Activated CD4-positive, alpha-beta T cell treated with anti-CD3 and anti-CD28 coated beads, Interleukin-2, Interleukin-4, amounts not matched to agents 100 ng/mL and 50 ng/mL, durations not matched to agents 16 hours and 8 hours (primary cell): ENCODE measurements at places on chromosomes 13 and 19.

DNA sequence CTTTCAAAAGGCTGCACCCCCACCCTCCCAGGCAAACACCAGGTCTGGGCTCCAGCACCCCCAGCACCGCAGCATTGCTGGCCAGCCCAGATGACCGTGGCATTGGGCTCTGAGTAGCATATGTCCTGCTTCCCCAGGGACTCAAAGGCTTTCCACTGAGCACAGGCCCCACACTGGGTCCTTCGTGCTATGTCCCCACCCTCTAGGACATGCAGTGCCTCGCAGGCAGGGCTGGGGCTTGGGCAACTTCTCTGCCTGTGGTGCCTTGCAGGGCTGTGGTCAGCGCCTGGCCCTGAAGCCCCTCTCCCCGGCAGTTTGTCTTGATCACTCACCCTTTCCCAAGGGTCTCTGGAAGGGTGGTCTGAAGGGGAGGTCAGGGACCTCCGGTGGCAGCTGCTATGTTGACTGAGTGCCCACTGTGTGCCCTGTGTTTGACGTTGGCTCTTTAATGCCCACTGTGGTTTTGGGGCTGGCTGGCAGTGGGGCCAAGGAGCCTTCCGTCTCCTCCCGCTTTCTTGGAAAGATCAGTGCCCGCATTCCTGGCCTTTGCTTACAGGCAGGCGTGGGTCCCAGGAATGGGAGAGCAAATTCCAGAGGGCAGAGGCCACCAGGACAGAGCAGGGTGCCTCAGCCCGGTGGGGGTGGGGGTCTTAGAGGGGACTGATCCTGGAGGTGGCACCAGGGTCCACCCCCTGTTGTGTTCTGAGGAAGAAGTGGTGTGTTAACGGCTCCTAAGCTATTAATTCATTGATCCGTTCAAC is 20.3 kb upstream of the CRTC1 start:
- DNase-seq: no peak

GRCh38 chr19:1407528-1408299 is at the start of gene DAZAP1:
DAZAP1 (plus strand) TSS chr19:1407586; CDS start chr19:1407774, 188 bp downstream.
- DNase-seq: no peak

GRCh38 chr13:74132152-74132775 is 1.9 kb downstream of the KLF12 start:
- DNase-seq: peak; percentile 52

DNA sequence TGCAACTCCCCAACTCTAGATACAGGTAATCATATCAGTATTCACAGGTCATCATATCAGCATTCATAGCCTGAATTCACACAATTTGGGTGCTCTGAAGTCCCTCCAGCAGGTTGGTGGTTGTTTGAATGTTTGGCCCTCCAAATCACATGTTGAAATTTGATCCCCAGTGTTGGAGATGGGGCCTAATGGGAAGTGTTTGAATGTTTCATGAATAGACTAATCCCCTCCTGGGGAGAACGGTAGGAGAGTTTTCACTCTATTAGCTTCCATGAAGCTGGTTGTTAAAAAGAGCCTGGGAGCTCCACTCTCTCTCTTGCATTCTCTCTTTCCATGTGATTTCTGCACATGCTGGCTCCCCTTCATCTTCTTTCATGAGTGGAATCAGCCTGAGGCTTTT is 288.6 kb upstream of the PCDH9 start:
- DNase-seq: no peak

DNA sequence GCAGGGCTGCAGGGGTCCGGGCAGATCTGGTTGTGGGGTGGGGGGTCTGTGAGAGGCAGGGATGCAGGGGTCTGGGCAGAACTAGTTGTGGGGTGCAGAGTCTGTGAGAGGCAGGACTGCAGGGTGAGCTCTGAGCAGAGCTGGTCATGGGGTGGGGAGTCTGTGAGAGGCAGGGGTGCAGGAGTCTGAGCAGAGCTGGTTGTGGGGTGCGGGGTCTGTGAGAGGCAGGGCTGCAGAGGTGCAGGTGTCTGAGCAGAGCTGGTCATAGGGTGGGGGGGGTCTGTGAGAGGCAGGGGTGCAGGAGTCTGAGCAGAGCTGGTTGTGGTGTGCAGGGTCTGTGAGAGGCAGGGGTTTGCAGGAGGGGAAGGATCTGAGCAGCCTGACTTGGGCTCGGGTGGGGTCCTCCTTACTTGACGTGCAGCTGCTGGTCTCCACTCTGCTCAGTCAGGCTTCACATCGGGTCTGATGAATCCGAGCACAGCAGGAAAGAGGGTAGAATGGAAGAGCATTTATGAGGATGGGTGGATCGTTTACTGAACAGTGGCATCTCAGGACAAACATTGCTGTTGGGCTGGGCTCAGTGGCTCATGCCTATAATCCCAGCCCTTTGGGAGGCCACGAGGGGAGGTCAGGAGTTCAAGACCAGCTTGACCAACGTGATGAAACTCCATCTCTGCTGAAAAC is 31.2 kb downstream of the IGFL2 start:
- no peak for DNase-seq

DNA sequence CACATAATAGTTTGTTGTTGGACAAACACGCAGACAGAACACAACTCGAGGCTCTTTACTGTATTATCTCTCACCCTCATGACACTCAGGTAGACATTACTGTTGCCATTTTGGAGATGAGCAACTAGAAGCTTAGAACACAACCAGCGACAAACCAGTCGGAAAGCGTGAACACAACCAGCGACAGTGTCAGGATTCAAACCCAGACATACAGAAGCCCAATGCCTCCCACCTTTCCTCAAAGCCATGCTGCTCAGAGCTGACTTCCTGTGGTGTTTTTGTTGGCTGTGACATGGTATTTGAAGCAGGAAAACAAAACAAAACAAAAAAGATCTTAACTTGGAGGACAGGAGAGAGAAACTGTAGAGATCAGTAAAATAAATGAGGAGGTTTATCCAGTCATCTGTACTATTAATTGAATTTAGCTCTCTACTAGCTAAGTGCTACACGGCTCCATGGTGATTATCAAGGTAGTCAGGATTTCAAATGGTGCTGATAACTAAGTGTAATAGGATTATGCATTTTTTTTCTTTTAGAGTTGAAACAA is 92.1 kb downstream of the STARD13 start:
- DNase-seq: no peak

- DNase-seq: no peak
Measured at GRCh38 chr13:111789011-111789410, 277.9 kb upstream of the SOX1 start.

GRCh38 chr13:40333226-40333625 is 333.2 kb downstream of the FOXO1 start:
- DNase-seq: no peak

DNA sequence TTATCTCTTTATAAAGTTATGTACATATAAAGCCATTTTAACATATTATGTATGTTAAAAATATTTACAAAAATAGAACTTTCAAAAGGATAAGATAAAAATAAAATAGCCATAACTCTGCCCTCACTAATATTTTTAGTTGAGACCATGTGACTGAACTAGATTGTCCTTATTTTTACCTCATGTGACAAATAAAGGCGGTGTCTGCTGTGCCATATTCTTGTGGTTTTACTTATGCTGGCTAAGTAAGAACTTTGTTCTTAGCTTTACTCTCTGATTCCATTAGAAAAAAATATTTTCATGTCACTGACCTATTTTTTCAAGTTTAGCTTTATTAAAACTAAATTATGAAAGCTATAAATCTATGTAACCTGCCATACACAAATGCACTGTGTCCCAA is 135.6 kb upstream of the TSC22D1 start:
- no peak for DNase-seq

- DNase-seq: no peak
Measured at GRCh38 chr13:79295906-79296706, 109.9 kb downstream of the RBM26 start.

GRCh38 chr13:40233731-40234195 is 432.7 kb downstream of the FOXO1 start:
- no peak for DNase-seq

GRCh38 chr13:110664673-110665072 is 41.2 kb downstream of the CARS2 start:
- DNase-seq: no peak

GRCh38 chr13:27226991-27227390 is 24.4 kb upstream of the RPL21 start:
- no peak for DNase-seq

- DNase-seq: no peak
Measured at GRCh38 chr13:95234242-95234641, 67.0 kb downstream of the ABCC4 start.

- DNase-seq: no peak
Measured at GRCh38 chr13:107097916-107098315, 530.0 kb upstream of the ARGLU1 start.

GRCh38 chr19:53365899-53366493 is 491 bp downstream of the ZNF525 start:
- peak; percentile 9 for DNase-seq

GRCh38 chr19:3459089-3459881 is 21.0 kb downstream of the SMIM24 start:
- DNase-seq: no peak

GRCh38 chr19:1394252-1395193 is 6.8 kb downstream of the GAMT start:
- no peak for DNase-seq

GRCh38 chr13:79833991-79834390 is 353.0 kb downstream of the NDFIP2 start:
- DNase-seq: no peak

GRCh38 chr13:35988648-35989081 is 142.5 kb downstream of the DCLK1 start:
- DNase-seq: no peak

GRCh38 chr13:47100214-47100853 is 203.5 kb upstream of the HTR2A start:
- DNase-seq: no peak

DNA sequence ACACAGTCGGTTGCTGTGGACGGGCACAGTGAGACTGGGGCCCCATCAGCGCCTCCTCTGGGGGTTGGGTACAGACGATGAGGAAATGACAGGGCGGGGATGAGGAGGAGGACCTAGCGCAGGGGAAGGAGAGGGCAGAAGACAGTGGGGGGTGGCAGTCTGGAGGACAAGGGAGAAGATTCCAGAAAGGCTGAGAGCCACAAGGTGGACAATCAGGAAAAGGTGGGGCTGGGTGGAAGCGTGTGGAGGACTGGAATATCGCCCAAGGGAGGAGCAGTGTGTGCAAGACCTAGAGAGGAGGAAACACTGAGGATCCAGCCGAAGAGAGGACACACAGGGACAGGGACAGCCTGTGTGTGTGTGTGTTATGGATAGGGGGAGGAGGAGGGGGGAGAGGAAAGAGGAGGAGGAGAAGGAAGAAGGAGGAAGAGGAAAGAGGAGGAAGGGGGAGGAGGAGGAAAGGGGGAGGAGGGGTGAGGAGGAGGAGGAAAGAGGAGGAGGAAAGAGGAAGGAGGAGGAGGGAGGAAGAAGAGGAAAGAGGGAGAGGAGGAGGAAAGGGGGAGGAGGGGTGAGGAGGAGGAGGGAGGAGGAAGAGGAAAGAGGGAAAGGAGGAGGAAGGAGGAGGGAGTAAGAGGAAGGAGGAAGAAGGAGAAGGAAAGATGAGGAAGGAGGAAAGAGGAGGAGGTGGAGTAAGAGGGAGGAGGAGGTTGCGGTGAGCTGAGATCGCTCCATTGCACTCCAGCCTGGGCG is 15.8 kb upstream of the GARIN5A start:
- no peak for DNase-seq

DNA sequence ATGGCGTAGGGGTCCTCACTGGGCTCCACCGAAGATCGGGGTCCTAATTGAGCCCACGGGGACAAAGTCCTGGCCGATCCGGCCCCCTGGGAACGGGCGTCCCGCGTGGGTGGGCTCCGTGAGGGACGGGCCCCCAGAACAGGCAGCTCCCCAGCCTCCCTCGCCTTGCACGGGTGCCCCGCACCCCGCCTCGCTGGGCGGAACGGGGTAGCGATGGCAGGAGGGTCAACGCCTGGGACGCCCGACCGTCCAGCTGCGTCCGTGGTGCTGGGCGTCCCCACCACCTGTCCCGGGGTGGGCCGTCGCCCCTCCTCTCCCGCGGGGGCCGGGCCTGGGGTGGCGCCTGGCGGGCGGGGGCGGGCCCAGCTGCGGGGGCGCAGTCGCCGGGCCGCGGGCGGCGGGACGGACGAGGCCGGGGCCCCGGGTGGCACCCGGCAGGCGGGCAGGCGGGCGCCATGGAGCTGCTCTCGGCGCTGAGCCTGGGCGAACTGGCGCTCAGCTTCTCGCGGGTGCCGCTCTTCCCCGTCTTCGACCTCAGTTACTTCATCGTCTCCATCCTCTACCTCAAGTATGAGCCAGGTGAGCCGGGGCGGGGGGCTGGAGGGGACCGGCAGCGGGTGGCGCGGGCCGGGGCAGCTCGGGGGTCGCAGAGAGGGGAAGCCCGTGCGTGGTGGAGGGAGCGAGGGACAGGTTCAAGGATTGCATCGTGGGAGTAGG is at the start of gene TMEM38A:
TMEM38A (plus strand) TSS at position 377 of the 717 bp plus-strand sequence; CDS start at position 456, 79 bp downstream.
- peak; percentile 6 for DNase-seq

GRCh38 chr13:113808058-113808834 is 49.2 kb downstream of the TMEM255B start:
- no peak for DNase-seq

- no peak for DNase-seq
Measured at GRCh38 chr13:87124785-87125074, 546.4 kb upstream of the SLITRK5 start.

GRCh38 chr13:90696254-90696653 is 651.2 kb upstream of the MIR17HG start:
- DNase-seq: no peak

DNA sequence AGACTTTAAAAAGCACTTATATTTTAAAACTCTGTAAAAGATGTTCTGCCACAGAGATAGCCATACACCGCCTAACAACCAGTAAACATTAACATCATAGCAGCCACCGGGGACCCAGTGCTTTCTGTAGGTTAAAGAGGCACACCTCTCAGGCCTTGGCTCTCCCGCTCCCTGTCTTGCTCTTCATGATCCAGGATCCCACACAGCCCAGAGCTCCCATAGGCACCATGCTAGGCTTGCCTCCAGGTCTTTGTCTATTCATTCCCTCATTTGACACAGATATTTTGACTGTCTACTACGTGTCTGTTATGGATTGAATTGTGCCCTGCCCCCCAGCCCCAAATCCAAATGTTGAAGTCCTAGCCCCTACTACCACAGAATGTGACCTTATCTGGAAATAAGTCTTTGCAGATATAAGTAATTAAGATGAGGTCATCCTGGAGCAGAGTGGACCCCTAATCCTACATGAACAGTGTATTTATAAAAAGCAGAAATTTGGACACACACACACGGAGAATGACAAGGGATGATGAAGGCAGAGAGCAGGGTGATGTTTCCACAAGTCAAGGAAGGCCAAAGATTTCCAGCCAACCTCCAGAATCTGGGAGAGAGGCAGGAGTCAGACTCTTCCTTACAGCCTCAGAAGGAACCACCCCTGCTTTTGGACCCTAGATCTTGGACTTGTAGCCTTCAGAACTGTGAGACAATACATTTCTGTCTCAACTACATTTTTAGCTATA is 272.6 kb downstream of the DNAJC15 start:
- DNase-seq: no peak

GRCh38 chr13:71613066-71613745 is 253.8 kb downstream of the DACH1 start:
- no peak for DNase-seq

DNA sequence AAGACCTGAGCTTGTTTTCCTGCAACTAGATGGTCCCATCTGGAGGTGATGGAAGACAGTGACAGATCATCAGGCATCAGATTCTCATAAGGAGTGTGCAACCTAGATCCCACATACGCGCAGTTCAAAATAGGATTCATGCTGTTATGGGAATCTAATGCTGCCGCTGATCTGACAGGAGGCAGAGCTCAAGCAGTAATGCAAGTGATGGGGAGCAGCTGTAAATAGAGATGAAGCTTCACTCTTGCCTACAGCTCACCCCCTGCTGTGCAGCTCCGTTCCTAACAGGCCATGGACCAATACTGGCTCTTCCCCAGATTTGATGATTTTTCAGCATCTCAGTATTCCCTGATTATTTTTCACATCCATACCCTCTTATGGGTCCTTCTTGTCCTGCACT is 208.4 kb upstream of the RXFP2 start:
- DNase-seq: no peak
